ENCODE measurements at places on chromosomes 4 and X. TPM values are rescaled to one million over a fixed set of nuclear protein-coding genes. Genes with fewer than 3 reads are reported as not detected.

CLDN34 gene
- not detected for total RNA-seq

GPAT3 gene
- total RNA-seq: 50.5 TPM

CLTRN gene
- 0.75 TPM for total RNA-seq

BEX2 gene
- total RNA-seq: 12.9 TPM

RP2 gene
- 5.7 TPM for total RNA-seq

FREM3 gene
- not detected for total RNA-seq

MRFAP1 gene
- 237 TPM for total RNA-seq

All from A549 treated with RU486 at 1 μM for 4 hours (cell line).